ENCODE measurements at places on chromosomes 13 and 19.

GRCh38 chr13:21481359-21481758 is 22.3 kb upstream of the ZDHHC20 start:
- no peak for DNase-seq

DNA sequence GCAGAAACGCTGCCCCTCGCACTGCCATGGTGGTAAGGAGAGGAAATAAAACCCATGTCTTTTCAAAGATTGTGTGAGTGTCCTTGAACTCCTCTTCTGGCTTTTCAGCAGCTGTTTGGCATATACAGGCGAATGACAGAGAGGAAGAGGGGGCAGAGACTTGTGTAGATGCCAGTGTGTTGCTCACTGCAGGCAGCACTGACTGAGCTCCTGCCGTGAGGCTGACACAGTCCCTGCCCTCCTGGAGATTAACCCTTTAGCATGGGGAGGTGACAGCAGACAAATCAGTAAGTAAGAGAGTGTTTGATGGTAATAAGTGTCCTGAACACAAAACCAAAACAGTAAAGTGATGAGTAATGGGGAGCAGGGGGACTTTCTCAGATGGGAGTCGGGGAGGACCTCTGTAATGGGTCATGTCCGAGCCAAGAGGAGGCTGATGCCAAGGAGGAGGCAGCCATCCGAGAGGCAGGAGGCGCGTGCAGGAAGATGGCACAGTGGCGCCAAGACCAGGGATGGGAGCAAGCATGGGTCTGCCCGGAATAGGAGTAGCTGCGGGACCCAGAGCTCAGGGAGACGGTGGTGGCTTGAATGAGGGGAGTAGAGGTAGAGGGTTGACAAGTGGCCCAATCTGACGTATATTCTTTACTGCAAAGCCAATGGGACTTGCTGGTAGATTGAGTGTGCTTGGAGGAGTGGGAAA is 182.2 kb downstream of the FOXO1 start:
- DNase-seq = peak; percentile 65

DNA sequence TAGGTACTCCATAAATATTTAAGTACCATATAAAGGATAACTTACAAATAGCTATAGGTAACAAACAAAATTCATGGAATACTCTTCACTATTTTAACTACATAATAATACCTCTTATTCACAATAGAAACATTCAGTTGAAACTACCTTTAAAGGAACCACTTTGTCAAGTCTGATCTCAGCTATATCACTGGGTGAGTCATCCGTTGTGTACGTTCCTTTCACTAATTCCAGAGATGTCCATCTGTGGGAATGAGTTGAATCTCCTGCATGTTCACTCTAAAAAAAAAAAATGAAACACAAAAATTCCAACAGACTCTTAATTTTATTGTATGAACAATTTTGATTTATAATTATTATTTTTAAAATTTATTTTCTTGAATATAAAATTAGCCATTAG is 149.4 kb upstream of the FBXL3 start:
- no peak for DNase-seq

- DNase-seq = no peak
Measured at GRCh38 chr19:15669440-15669839, 3.4 kb upstream of the CYP4F12 start.

- DNase-seq = no peak
Measured at GRCh38 chr19:695352-695949, at the start of gene PRSS57. TSS of gene PRSS57 (minus strand) at chr19:695452. CDS start at chr19:695430, 22 bp downstream.

DNA sequence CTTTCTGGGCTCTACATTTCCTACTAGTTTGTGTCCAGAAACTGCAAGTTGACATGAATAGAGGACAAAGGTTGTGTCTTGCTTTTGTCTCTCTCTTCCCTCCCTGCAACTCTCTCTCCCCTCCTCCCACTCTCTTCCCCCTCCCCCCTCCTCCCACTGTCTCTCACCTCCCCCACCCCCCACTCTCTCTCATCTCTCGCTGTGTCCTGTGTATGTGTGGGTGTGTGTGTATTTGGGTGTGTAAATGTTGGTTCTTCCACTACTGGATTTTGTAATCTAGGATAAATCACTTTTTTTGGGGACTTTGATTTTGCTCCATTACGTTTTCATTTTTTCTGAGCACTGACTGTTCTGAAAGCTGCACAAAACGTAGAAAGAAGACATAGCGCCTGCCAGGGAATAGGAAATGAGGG is 48.4 kb downstream of the AKAP11 start:
- DNase-seq = no peak

DNA sequence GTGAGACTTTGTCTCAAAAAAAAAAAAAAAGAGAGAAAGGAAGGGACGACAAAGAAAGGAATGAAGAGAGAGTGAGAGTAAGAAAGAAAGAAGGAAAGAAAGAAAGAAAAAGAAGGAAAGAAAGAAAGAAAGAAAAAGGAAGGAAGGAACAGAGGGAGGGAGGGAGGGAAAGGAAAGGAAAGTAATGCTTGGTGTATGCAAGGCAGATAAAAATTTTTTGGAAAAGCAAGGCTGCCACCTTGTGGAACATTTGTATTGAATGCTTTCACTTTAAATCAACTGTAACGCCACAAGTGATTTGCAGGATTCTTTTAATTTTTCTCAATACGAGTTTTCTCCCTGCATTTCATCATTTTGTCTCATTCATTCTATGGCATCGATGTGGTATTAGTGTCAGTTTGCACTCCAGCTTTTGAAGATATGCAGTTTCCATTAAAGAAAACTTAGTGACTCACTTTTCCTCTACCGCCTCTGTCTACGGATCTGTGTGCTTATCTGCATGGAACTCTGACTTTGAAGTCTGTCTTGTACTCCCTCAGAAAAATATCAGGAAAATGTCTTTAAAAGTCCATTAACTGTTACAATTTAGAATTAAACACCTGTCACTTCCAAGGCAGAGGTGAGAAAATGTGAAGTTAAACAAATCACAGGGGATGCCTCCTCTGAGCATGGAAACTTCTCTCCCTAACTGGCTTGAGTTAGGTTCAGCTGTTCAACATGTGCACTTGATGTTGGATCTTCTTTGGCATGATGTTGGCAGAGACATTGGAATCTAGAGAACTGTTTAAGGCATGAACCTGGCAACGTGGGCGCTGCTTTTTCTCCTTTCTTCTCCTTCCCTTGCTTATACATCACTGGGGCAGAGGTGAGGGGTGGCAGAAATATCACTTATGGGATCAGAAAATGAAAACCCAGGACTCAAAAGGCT is 20.0 kb upstream of the ZDHHC20 start:
- peak; percentile 67 for DNase-seq

- peak; percentile 16 for DNase-seq
Measured at GRCh38 chr13:52599037-52599847, 43.0 kb upstream of the HNRNPA1L2 start.

- DNase-seq = no peak
Measured at GRCh38 chr19:27729332-27729731, 1483.6 kb downstream of the UQCRFS1 start.

DNA sequence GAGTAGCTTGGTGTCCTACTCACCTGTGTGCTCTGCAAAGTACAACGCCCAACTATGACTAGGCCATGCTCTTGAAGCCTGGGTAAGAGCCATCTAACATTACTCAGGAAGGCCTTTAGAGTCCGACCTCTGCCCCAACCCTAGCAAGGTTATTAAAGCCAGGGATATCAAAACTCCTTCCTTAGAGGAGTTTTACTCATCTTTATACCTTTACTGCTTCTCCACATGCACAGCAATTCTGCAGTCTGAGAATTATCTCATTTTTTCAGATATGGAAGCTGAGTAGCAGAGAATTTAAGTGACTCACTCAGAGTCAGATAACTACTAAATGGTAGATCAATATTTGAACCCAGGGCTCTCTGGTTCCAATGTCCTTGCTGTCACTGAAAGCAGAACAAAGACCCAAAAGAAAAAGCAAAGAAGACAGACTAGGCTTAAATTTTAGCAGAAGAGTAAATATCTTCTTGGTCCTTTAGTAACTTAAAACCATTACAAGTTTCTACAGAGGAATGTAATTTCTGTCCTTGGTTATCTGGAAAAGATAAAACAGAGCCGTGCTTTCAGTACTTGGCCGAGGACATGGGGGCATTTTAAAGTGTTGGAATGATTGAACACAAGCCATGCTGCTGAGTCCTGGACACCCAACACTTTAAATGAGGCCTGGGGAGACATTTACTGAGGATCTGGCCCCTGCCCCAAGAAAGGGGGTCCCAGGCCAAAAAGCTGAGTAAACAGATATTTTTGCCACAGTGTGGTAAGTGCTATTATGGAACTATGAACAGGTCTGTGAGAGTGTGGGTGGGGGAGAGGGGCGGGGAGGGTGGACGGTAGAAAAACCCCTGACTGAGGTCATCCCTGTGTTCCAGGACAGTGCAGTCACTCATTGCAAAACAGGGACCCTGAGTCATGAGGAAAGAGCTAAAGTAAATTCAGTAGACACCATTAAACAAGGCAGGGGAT is 18.4 kb upstream of the KPNA3 start:
- no peak for DNase-seq

- peak; percentile 78 for DNase-seq
Measured at GRCh38 chr13:32164622-32165268, 133.2 kb downstream of the FRY start.

DNA sequence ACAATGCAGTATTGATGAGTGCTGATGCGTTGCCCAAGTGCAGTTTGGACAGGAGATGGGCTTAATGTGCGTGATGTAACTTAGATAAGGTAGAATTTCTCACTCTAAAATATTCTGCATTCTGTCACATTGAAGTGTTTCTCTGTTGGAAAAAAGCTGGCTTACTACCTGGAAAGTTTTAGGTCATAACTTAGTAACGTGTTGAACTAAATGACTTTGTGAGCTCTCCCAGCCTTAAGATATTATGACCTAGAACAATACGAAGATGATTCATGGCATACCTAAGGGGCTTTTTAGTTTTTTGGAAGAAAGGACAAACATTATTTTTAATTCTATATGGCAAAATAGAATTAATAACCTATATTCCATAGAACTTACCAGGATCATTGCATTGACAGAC is 9.0 kb downstream of the UFM1 start:
- no peak for DNase-seq

DNA sequence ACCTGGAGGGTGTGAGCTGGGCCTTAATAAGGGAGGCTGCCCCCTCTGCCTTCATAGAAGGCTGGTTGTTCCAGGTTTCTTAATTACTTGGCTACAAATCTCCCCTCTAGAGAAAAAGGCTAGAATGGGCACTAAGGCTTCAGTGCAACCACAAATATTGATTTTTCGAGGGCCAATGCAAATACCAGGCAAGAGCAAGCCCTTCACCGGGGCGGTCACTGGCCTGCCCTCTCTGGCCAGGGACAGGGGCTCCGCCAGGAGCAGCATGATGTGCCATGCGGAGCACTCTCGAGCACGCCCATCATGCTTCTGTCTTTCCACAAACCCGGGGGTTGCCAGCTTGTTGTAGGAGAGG is 127.8 kb upstream of the SPACA7 start:
- DNase-seq = no peak

- no peak for DNase-seq
Measured at GRCh38 chr19:40321076-40321475, 27.1 kb downstream of the C19orf47 start.

DNA sequence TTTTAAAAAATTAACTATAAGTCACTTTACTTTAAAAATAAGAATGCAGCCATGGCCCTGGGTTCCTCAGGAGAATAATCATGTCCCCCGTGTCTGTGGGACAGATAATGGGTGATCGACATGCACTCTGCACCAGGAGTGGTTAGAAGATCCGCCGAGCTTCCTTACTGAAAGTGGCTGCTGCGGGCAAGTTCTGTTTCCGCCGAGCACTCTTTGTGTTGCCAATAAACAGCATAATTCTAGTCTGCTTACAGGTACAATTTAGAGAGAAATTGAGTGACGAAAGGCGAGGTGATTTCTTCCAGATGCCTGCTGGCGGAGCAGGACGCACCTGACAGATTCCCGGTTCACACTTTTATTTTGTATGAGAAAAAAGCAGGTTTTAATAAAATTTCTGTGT is 139.0 kb downstream of the SOX1 start:
- DNase-seq = no peak

DNA sequence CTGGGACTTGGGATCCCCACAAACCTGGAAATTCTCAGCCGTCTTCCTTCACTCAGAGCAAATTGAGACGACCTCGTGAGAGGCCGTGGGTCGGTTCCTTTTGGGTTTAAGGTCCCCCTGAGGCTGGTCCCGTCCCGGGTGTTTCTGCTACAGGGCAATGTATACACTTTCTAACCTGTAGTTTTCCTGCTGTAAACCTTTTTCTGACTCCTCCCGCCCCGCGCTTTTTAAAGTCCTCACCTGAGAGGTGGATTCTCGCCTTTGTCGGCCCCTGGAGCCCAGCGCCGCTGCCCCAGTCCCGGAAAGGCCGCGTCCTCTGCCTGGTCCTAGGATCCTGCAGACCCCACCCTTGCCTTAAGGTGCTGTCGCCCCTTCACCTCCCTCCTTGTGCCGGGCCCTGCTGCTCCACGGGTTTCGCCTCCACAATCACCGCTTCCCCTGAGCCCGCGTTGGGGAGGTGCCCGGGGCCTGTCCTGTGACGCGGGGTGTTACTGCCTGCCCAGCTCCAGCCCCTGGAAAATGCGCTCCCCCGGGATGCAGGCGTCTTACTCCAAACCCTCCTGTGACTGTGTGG is 391 bp downstream of the ZNF761 start:
- no peak for DNase-seq

DNA sequence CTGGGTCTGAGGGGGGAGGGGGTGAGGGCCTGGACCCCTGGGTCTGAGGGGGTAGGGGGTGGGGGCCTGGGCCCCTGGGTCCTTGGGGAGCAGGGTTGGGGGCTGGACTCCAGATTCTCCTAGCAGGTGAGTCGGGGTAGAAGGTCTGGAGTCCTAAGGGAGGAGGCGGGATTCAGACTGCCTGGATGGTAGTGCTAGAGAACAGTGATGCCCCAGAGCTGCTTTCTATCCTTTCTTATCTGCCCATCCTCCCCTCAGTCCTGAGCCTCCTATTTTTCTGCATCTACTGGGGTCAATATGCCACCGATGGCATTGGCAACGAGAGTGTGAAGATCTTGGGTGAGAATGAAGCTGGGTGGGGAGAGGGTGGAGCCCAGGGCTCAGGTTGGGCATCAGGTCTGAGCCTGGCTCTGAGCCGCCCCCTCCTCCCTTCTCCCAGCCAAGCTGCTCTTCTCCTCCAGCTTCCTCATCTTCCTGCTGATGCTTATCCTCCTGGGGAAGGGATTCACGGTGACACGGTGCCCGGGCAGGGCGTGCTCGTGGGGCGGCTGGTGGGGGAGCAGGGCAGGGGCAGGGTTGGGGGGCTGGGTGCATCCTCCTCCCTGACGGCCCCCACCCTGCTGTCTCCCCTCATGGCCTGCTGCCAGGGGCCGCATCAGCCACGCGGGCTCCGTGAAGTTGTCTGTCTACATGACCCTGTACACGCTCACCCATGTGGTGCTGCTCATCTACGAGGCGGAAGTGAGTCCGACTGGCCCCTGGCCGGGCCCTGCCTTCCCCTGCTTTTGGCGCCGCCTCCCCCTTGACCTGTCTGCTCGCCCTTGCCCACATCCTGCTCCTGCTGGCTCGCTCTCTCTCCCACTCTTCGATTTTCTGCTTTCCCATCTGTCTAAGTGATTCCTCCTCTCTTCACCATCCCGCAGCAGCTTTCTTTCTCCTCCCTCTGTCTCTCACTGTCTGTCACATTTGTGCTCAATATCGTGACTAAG is 3.4 kb downstream of the TMEM145 start:
- DNase-seq = peak; percentile 22

- no peak for DNase-seq
Measured at GRCh38 chr13:41017817-41018601, 1.1 kb downstream of the ELF1 start.

All from NCI-H1694 treated with DMSO at 0.1 percent for 48 hours (cell line).